T-helper 9 cell (primary cell): ENCODE measurements at places on chromosomes 12 and 14.

DNA sequence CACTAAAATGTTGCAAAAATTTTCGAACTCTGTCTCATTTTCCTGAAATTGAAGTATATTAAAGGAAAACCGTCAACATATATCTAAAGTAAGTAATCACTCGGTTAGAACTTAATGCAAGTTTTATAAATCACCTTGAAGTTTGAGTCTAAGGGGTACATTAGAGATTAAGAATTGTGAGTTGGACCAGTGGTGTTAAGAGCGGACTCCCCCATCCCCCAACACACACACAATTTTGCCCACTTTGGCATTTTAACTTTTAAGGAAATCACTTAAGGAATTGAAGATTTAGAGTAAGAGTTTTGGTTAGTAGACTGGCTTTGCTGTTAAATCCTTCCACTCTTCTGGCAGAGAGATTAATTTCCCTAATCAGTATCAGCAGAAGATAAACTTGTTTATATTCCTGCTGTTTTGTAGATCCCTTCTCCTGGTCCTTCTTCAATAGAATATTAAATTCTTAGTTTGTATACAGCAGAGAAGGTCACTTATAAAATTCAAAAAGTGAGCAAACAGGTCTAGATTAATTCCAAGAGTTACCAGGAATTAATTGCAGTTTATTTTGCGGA, 1.5 kb downstream of the HIF1A start:
- no peak for DNase-seq

DNA sequence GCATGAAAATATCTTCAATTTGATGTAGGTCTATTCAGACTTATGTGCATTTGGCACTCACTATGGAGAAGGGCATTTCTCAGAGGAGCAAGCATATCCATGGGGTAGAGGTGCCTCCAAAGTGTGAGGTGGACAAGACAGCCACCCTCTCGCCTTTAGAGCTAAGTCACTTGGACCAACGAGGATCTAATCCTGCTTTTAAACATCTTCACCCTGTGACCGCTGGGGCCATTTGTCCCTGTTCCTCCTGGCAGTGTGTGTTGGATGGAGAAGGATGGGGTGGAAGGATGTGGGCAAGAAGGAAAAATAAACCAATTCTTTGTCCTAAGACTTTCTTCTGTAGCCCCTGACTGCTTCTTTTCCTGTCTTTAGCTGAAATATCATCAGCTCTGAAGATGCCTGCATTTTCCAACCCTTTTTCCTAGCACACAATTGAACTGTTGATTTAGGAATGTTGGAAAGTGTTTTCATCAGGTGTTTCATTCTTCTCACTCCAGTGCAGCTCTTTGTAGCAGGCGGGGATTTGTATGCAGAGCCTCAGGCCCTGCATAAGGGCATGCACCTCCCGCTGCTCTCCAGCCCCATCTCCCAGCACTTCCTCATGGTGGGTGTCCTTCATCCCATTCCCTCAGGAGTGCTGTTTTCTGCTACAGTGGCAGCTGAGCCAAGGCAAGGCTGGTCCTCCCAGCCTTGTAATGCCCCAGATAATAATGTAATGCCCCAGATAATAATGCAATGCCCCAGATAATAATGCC, 5.3 kb downstream of the FGF6 start:
- DNase-seq, result no peak

DNA sequence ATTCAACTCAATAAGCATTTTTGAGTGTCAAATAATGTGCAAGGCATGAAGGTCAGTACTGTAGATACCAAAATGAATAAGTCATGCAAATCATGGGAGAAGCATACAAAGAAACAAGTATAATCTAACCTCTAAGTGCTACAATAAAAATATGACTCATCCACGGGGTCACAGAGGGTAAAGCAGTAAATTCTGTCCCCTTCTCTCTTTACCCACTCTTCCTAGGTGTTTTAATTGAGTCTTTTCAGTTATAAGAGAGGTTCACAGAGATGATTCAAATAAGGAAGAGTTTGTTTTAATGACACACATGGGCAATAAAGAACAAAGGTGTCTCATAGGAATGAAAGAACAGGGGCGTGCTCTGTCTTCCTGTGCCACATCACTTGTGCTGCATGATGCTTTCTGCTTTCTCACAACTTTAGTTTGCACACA, 71.5 kb upstream of the DAAM1 start:
- no peak for DNase-seq

GRCh38 chr14:78383060-78383459, 212.9 kb downstream of the NRXN3 start:
- no peak for DNase-seq

DNA sequence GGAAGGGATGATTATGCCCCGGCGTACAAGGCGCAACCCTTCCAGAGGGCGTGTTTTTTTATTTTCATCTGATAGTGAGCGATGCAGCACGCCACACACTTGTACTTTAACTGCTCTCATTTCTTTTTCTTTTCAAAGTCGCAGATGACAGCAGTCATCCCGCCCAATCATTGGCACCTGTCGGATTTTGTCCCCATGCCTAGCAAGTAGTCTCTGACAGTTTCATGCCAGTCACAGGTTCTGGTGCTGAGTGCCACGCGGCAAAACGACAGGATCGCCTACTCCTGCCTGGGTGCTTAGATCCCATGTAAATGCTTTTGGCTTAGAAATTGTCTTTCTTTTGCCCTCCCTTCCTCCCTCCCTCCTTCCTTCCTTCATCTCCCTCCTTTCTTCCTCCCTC, 117.7 kb downstream of the GLT1D1 start:
- DNase-seq, result no peak

DNA sequence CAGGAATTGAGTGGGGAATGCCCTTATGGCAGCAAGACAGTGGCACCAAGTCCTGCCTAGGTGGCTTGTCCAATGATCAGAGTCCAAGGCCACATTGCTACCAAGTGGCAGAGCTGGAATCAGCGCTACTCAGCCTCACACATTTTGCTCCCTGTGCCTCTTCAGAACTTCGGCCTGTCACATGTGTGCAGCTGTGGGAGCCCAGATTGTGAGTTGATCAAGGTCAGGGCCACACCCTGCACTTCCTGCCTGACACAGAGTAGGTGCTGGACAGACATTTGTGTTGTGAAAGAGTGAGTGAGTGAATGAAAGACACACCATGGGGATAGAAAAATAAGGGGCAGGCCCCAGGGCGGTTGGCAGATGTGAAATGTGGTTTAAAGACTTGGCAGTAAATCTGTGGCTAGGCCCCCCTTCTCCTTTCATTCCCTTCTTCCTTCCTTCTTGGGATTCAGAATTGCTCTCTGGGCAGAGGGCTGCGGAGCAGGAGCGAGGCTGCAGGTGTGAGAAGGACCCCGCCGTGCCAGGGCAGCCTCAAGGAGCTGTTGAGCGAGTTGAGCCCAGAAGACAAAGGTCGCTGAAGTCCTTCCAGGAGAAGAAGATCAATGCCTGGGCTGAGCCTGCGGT, 83.5 kb downstream of the SLC25A47 start:
- DNase-seq, result no peak

DNA sequence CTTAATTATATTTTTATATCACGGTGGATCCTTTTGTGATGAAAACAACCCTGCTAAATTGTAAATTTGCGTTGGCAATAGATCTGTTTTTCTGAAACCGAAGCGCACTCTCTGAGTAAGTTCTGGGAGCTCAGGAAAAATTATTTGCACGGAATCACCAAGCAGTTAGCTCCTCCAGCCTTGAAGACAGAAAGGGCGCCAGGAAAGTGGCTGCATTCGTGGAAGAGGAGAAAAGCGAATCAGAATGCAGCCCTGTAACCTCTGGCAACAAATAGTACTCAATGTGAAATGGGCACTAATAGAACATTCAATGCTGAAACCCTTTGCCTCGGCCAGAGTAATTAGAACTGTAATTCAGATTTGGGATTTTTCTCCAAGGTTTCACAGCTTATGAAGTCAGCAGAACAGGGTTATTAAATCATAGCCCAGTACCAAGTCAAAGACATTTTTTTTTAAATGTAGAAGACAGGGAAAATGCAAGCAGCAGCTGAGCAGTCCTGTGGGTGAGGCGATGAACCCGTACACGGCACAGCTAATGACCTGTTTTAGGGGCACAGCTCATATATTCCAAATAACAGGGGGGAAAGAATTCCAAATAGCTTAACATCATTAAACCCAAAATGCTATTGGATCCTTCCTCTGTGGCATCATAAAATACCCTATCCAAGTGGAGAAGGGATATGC, 251.4 kb downstream of the EGLN3 start:
- no peak for DNase-seq

DNA sequence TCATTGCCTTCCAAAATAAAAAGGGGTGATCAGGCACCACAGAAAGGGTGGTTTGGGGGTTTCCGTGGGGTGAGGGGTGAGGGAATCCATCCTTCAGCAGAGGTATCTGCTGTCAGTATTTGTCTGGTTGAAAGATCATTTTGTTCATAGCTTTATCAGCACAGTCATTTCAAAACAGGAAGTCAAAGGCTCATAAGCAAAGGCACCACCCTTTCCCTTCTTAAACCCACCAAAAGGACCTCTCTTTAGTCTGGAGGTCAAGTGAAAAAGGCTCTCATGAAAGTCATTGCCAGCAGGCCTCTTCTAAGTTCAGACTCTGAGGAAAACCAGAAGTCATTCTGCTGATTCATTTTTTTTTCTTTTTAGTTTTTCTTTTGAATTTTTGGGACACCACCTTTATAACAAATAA, 6.2 kb downstream of the CHST11 start:
- peak; percentile 40 for DNase-seq

GRCh38 chr12:11697670-11698387, 48.4 kb downstream of the ETV6 start:
- DNase-seq, result no peak

DNA sequence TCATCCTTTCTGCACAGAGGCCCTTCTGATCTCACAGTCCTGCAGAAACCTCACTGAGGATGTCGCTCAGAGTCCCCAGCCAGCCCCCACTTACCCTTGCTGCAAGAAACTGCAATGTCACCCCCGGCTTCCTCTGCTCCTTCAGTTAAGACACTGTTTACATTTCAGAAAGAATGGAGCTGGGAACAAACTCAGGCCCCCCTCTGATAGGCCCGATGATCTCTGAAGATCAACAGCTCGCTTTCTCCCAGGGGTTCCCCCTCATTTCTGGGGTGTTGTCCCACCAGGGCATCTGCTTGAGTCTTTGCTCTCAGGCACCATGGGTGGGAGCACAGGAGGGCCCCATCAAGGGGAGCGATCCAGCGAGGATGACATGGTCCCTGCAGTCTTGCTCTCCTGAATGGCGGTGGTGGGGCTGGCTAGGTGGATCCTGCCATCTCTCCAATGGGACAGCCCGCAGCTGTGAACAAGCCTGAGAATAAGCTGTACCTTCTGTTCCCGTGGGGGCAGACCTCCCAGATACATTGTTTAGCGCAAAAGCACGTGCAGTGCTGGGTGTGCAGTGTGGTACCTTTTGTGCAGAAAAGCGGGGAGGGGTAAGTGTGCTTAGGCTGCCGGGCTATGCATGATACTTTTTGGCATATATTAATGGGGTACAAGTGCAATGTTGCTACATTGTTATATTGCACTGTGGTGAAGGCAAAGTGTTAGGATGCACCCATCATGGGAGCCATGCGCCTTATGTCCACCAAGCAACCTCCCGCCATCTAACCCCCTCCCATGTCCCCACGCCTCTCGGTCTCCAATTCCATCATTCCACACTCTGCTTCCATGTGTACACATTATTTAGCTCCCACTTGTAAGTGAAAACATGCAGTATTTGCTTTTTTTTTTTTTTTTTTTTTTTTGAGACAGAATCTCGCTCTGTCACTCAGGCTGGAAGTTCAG, 6.7 kb upstream of the NCOR2 start:
- no peak for DNase-seq

DNA sequence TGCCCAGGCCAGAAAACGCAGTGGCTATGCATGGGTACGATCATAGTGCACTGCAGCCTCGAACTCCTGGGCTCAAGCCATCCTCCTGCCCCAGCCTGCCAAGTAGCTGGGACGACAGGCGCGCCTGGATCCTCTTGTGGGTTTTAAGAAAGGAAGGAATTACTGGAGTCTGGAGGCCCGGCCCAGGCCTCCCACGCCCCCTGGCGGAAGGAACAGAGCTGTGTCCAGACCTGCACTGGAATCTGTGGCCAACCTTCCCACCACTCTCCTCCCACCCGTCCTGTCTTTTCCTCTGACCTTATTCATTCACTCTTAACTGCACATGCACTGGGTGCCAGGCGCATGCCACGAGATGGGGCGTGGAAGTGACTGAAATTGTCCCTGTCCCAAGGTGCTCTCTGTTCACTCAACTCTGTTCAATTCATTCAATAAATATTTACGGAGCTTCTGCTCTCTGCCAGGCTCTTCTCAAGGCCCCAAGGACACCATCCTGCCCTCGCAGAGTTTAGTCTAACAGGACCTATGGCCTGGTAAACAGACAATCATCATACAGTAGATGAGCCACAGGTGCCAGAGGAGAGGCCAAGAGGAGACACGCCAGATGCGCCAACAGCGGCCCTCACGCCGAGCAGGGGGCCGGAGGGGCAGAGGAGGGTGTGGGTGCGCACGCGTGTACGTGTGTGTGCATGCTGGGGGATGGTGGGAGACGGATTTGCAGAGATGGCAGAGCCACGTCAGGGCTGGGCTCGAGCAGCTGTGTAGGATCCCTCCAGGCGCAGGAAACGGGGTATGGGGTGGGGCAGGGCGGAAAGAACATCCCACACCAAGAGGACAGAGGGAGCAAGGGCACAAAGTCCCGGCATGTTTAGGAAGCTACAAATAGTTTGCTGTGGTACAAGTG, 13.7 kb upstream of the TMEM106C start:
- DNase-seq, result peak; percentile 52

DNA sequence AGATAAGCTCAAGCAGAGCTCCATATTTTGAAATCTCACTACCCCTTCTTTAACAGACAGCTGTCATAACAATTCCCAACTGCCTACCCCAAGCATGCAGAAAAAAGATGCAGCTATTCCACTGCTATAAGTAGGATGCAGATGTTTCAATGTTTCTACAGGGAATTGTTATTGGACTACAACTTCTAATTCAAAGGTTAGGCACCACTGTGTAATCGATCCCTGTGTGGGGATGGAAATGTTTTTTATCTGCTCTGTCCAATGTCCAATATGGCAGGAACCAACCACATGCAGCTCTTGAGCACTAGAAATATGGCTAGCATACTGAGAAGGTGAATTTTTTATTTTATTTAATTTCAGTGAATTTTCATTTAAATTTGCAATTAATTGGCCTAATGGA, 208.6 kb downstream of the SLC2A13 start:
- no peak for DNase-seq

GRCh38 chr12:113537751-113538087, 66.0 kb upstream of the LHX5 start:
- no peak for DNase-seq

GRCh38 chr12:46915082-46915481, 89.3 kb upstream of the SLC38A4 start:
- DNase-seq, result no peak

- no peak for DNase-seq
Observed at GRCh38 chr12:87667378-87667777, 361.8 kb downstream of the C12orf50 start.

- DNase-seq, result no peak
Observed at GRCh38 chr14:96905825-96906224, 108.6 kb downstream of the VRK1 start.

- no peak for DNase-seq
Observed at GRCh38 chr12:115438314-115438713, 754.3 kb upstream of the TBX3 start.

DNA sequence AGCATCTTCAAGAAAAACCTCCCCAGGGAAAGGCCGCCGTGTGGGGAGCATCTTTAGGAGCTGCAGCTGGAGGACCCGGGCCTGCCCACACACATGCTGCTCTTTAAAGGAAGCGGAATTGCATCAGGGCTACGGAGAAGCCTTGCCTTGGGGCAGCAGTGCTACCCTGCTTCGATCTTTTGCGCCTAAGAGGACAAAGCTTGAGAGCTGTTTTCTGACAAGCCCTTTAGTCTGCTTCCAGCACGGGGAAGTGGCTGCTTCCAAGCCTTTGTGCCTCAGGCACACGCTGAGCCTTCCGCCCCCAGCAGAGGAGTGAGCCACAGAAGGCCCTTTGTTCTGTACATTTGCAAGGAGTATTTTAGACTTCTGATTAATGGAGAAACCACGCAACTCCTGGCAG, 31.5 kb downstream of the COA8 start:
- DNase-seq, result no peak
